ENCODE measurements at places on chromosomes 6 and 20.

DNA sequence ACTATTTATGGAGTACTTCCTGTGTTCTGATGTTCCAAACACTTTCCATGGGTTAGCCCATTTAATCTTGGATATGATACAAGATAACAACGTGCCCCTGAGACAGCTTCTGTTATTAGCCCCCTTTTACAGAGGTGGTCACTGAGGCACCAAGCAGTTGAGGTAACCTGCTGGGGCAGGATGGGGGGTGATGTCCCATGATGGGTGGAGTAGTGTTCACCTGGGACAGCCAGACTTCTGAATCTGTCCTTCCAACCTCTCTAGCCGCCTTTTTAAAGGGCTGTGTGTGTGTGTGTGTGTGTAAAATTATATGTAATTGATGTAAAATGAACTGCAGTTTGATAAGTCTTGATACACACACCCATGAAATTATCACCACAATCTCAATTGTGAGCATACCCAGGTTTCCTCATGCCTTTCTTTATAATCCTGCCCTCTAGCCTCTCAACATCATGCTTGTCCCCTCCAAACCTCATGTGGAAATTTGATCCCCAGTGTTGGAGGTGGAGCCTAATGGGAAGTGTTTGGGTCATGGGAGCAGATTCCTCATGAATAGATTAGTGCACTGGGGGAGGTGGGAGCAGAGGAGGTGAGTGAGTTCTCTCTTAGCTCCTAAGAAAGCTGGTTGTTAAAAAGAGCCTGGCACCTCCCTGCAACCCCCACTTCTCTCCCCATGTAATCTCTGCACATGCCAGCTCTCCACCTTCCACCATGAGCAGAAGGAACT, 39.2 kb downstream of the PLAGL2 start:
- no peak overlapping the region for H3K27ac ChIP-seq
- peaks cover 43% of the 10 kb centered on the region for H3K36me3 ChIP-seq
- H3K27me3 ChIP-seq = no peaks in the 10 kb centered on the region
- peak; percentile 47 for DNase-seq

DNA sequence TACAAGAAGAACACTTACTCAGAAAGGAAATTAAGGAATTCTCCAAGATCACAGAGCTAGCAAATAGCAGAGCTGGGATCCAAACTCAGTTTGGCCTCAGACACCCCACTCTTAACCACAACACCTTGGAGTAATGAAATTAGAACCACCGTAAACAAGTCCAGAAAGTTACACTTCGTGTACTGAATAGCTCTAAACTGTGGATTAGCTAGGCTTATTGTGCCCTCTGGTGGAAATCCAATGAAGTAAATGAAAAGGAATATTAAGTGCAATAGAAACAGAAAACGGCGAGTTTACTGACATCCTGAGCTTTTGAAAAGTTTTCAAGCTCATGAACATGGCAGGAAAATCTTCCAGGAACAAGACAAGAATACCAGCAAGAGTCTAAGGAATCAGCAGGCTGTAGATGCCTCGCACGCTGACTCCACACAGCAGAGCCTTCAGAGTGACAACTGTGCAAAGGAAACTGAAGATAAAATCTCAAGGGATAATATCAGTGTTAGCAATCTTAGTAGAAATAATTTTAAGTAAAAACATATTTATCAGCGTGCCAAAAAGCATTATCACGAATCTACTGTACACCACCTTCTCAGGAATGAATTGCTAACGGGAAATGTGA, 34.6 kb downstream of the FBXO5 start:
- no peak overlapping the region for H3K4me3 ChIP-seq
- H3K27ac ChIP-seq = no peak overlapping the region
- H3K36me3 ChIP-seq = no peaks in the 10 kb centered on the region
- H3K4me1 ChIP-seq = peaks cover 2% of the 10 kb centered on the region
- DNase-seq = peak; percentile 58
- no peaks in the 10 kb centered on the region for H3K27me3 ChIP-seq

- no peaks in the 10 kb centered on the region for H3K36me3 ChIP-seq
- H3K4me1 ChIP-seq = no peaks in the 10 kb centered on the region
- H3K27me3 ChIP-seq = peaks cover 7% of the 10 kb centered on the region
- peak; percentile 62 for DNase-seq
- no peak overlapping the region for H3K27ac ChIP-seq
These were observed 38.6 kb upstream of the SENP6 start for GRCh38 chr6:75563032-75563431.

DNA sequence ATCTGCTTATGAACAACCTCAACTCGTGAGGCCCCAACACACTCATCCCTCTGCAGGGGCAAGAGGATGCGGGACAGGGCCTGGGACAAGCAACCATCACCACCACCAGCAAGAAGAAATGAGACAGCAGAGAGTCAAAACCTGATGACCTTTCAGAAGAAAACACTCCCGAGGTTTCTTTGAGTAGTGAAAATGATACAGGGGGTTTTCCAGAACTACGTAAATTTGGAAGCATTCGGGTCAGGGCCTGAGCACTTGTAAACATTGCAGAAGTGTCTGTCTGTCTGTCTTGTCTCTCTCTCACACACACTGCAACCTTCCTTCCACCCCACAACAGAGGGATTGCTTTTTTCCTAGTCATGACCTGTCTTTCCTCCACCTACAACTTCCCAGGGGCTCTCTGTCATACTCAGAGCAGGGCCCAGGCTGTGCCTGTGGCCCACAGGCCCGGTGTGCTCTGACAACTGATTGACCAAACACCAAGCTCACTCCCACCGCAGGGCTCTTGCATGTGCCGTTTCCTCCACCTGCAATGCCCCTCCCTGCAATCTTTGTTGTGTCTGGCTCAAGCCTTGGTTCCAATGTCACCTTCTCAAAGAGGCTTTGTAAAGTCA, 90.9 kb downstream of the BMP7 start:
- no peak overlapping the region for H3K4me3 ChIP-seq
- H3K27me3 ChIP-seq = peaks cover 13% of the 10 kb centered on the region
- H3K36me3 ChIP-seq = no peaks in the 10 kb centered on the region
- no peaks in the 10 kb centered on the region for H3K4me1 ChIP-seq
- DNase-seq = peak; percentile 18

GRCh38 chr6:63636518-63637021, 968 bp downstream of the PHF3 start:
- peak overlapping the region; percentile 93 for H3K4me3 ChIP-seq
- no peaks in the 10 kb centered on the region for H3K27me3 ChIP-seq
- H3K4me1 ChIP-seq = no peaks in the 10 kb centered on the region
- peak overlapping the region; percentile 54 for H3K27ac ChIP-seq
- peaks cover 1% of the 10 kb centered on the region for H3K36me3 ChIP-seq

- H3K4me1 ChIP-seq = no peaks in the 10 kb centered on the region
- no peak overlapping the region for H3K27ac ChIP-seq
- H3K4me3 ChIP-seq = no peak overlapping the region
- DNase-seq = no peak
These were observed 105.8 kb upstream of the NOX3 start for GRCh38 chr6:155561257-155561965.

- H3K27me3 ChIP-seq = no peaks in the 10 kb centered on the region
- no peaks in the 10 kb centered on the region for H3K36me3 ChIP-seq
- H3K4me3 ChIP-seq = no peak overlapping the region
- H3K27ac ChIP-seq = peak overlapping the region; percentile 91
- H3K4me1 ChIP-seq = peaks cover 4% of the 10 kb centered on the region
These were observed 1111.4 kb upstream of the CITED2 start for GRCh38 chr6:140485740-140486449.

GRCh38 chr6:154596009-154596408, 85.5 kb upstream of the CNKSR3 start:
- no peaks in the 10 kb centered on the region for H3K27me3 ChIP-seq
- H3K4me3 ChIP-seq = no peak overlapping the region
- H3K36me3 ChIP-seq = no peaks in the 10 kb centered on the region
- H3K4me1 ChIP-seq = no peaks in the 10 kb centered on the region

DNA sequence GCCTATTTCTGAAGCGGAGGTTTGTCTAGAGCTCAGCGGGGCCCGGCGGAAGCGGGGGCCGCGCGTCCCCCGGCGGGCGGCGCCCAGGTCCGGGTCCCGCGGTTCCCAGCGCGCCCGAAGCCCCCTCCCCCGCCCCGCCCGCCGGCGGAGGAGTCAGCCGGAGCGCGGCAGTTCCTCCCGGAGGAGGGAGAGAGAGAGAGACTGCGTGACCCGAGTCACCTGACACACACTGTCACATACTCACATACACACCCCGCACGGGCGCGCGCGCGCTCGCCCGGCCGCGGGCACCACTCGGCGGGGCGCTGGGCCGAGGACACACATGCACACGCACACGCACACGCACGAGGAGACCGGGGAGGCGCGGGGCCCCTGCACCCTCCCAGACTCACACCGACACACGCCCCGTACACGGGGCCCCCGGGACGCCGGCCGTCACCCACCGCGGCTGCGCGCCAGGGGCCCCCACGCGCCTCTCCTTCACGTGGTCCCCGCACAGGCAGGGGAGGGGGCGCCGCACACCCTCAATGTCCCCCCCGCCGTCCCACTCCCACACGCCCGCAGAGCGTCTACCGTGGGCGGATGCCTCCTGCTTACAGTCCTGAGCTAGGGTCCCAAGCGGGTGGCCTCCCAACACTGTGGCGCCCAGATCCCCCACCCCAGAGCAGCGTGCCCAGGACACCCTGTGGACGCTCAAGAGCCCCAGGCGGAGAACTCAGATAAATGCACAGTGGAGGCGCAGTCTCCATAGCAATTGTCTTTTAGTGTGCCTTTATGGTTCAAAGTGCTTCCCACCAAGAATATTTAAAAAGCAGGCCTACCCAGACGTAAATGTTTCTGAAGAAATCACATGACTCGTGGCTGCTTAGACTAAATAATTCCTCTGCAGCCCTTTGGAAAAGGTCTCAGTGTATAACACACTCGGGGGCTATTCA, at the start of gene RRAGD:
TSS of gene RRAGD (minus strand) at position 203 of the 935 bp plus-strand sequence. CDS start 280 bp downstream, outside the sequence.
- H3K36me3 ChIP-seq = no peaks in the 10 kb centered on the region
- H3K4me3 ChIP-seq = peak within 1 kb of the TSS; percentile 59
- H3K27me3 ChIP-seq = peaks cover 56% of the 10 kb centered on the region
- peak; percentile 46 for DNase-seq

- DNase-seq = no peak
- H3K27me3 ChIP-seq = no peaks in the 10 kb centered on the region
- no peak overlapping the region for H3K27ac ChIP-seq
- H3K4me1 ChIP-seq = peaks cover 4% of the 10 kb centered on the region
These were observed 8.0 kb downstream of the EIF2S2 start for GRCh38 chr20:34104059-34104458.

DNA sequence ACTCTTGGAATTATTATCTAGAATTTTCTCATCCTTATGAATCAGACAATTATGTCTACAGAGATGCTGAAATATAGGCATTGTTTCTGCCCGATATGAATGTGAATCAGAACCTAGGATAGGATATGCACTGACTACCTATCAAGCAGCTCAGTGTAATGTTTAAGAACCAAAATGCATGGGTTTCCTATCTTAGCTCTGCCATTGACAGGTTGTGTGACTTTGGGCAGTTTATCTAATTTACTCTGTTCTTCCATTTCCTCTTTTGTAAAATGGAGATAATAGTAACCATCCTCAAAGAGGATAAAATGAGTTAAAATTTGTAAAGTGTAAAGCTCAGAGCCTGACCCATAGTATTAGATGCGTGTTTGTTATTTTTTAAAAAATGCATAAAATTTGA, 10.2 kb upstream of the AIG1 start:
- DNase-seq = no peak
- H3K36me3 ChIP-seq = no peaks in the 10 kb centered on the region
- no peak overlapping the region for H3K27ac ChIP-seq
- no peak overlapping the region for H3K4me3 ChIP-seq

DNA sequence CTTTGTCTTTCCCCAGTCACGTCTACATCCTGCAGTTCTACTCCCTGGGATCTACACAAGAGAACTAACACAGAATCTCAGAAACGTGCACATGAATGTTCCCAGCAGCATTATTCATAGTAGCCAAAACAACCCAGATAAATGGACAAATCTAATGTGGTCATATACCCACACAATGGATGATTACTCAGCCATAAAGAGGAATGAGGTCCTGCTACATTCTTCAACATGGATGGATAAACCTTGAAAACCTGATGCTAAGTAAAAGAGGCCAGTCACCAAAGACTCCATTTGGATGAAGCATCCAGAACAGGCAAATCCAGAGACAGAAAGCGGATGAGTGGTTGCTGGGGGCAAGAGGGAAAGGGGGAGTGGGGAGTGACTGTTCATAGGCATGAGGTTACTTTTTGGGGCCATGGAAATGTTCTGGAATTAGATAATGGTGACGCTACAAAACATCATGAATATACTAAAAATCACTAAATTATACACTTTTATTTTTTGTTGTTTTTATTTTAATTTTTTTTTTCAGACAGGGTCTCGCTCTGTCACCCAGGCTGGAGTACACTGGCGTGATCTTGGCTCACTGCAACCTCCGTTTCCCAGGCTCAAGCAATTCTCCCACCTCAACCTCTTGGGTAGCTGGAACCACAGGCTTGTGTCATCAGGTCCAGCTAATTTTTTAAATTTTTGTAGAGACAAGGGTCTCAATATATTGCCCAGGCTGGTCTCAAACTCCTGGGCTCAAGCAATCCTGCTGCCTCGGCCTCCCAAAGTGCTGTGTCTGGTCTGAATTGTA, 50.8 kb upstream of the DSN1 start:
- H3K4me1 ChIP-seq = peaks cover 16% of the 10 kb centered on the region
- no peak for DNase-seq
- peak overlapping the region; percentile 21 for H3K27ac ChIP-seq
- no peaks in the 10 kb centered on the region for H3K27me3 ChIP-seq
- H3K36me3 ChIP-seq = peaks cover 77% of the 10 kb centered on the region
- H3K4me3 ChIP-seq = no peak overlapping the region

DNA sequence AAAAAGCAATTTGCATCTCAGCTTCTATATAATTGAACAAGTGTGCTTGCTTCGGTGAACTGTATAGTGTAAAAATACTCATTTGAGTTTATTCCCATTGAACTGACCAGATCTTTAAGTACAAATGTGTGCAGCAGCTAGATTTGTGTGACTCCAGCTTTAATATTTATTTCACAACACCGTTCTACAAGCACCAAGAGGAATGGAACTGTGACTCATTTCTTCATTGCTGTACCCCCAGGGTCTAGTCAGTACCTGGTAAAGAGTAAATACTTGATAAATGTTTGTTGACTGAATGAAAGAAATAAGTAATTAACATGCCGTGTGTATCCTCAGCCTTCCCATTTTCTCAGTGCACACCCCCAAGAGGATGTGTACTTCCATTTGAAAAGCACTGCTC, 464.8 kb downstream of the CBLN4 start:
- DNase-seq = no peak
- H3K27me3 ChIP-seq = no peaks in the 10 kb centered on the region
- no peaks in the 10 kb centered on the region for H3K36me3 ChIP-seq
- H3K4me1 ChIP-seq = no peaks in the 10 kb centered on the region
- no peak overlapping the region for H3K27ac ChIP-seq
- H3K4me3 ChIP-seq = no peak overlapping the region

DNA sequence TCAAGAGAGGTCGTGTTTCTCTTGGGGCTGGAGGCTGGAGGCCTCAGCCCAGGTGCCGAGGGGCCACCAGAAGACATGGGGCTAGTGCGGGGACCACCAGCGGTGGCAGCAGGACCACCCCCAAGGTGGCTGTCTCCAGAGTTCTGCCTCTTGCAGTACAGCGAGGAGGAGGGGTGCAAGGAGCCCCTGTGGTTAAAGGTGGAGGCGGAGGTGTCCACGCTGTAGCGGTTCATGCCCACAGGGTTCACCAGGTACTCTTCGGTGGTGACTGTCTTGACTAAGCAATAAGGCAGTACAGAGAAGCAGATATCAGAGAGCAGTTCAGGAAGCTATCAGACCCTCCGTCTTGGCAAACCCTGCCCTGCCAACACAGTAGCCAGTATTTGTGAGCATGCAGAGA, 103.4 kb downstream of the SCML4 start:
- no peak overlapping the region for H3K27ac ChIP-seq
- no peaks in the 10 kb centered on the region for H3K4me1 ChIP-seq
- H3K36me3 ChIP-seq = no peaks in the 10 kb centered on the region
- no peak for DNase-seq

All from mesenchymal stem cell (in vitro differentiated cells and primary cell).